ENCODE measurements at places on chromosomes 7 and 10. TPM values are rescaled to one million over a fixed set of nuclear protein-coding genes. Genes with fewer than 3 reads are reported as not detected.

DNA sequence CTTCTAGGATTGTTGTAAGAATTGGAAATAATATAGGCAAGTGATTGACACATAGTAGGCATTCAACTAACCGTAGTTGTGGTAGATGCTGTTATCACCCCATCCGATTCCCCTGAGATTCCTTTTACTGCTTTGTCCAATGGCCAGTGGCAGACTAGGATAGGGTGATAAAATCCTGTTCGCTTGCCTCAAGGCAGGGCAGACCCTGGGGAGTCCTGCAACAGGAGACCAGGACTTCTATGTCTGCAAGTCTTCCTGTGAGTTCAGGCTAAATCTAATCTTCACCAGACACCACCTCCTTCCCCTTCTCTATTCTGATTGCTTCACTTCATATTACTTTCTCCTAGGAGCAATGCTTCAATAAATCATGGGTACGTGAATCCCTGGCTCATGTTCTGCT, 42.8 kb upstream of the CREB5 start:
- H3K4me3 ChIP-seq: no peak overlapping the region
- H3K27me3 ChIP-seq: peaks cover 2% of the 10 kb centered on the region
- no peak overlapping the region for H3K27ac ChIP-seq
- no peak for DNase-seq
- H3K4me1 ChIP-seq: no peaks in the 10 kb centered on the region

DNA sequence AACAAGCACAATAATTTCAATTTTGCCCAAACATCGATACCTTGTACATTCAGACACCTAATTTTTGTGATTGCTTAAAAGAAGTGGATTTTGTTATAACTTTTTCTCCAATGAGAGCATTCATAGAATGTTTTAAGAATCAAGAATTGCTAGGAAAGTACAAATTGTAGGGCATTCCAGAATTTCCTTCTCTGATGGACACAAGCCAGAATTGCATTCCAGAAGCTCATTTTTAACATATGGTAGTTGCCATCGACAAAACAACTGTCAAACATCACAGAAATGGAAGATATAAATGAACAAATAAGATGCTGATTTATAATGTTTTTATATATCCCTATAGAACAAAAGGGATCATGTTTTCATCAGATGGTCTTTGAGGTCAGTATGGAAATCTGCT, 258.4 kb upstream of the NPVF start:
- no peaks in the 10 kb centered on the region for H3K4me1 ChIP-seq
- H3K27ac ChIP-seq: no peak overlapping the region
- no peak overlapping the region for H3K4me3 ChIP-seq
- H3K27me3 ChIP-seq: no peaks in the 10 kb centered on the region

GRCh38 chr10:70472799-70473454, 5.6 kb upstream of the PALD1 start:
- H3K4me1 ChIP-seq: no peaks in the 10 kb centered on the region
- H3K36me3 ChIP-seq: no peaks in the 10 kb centered on the region
- no peak overlapping the region for H3K4me3 ChIP-seq
- DNase-seq: no peak

DNA sequence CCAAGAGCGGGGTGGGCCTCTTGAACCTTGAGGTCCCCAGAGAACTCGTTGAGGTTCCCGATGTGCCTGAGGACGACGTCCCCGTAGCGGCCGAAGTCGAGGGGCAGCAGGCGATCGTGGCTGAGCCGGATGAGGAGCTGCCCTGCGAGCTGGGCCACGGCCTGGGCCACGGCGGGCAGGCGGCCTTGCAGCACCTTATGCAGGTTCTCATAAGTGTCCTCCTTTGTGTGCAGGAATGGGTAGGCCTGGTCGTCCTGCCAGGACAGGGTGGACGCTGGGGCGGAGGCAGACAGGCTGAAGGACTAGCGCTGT, 14.2 kb downstream of the TFR2 start:
- DNase-seq: no peak
- H3K27ac ChIP-seq: no peak overlapping the region
- peaks cover 4% of the 10 kb centered on the region for H3K27me3 ChIP-seq
- peaks cover 6% of the 10 kb centered on the region for H3K4me1 ChIP-seq
- no peaks in the 10 kb centered on the region for H3K36me3 ChIP-seq

DNA sequence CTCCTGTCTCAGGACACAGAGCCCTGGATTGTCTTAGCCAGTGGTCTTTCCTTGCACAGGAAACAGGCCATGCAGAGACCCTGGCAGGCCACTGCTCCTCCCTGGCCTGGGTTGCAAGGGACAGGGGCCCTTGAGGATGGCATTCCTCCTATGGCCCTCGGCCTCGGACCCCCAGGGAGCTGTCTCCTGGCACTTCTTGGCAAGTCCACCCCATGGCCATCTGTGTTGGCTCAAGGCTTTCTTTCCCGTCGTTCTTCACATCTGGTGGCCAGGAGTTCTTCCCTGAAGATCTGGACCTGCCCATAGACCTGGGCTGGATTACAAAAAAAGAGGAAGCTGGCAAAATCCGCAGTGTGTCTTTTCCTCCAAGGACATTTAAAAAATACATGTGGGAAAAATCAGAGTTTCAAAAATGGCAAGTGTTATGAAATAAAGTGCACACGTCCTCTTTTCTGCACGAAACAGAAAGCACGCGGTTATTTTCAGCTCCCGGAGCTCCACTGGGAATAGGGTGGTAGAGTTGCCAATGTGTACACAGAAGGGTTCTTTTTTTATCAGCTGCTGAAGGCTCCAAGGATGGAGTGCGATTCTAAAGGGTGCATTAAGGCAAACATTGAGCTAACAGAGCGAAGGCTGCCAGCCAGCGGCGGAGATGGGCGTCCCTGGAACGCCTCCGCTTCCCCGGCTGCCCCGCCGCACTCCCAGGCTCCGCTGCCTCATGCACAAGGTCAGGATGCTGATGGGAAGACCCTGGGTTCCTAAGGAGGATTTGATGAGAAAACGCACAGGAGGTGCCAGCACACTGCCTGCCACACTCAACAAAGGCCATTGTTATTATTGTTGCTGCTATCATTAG, 62.8 kb upstream of the FAM20C start:
- no peaks in the 10 kb centered on the region for H3K36me3 ChIP-seq
- peaks cover 18% of the 10 kb centered on the region for H3K4me1 ChIP-seq
- H3K4me3 ChIP-seq: no peak overlapping the region
- DNase-seq: no peak
- H3K27me3 ChIP-seq: no peaks in the 10 kb centered on the region

GRCh38 chr10:62895063-62895462, 78.9 kb upstream of the EGR2 start:
- DNase-seq: no peak
- no peak overlapping the region for H3K27ac ChIP-seq
- no peaks in the 10 kb centered on the region for H3K27me3 ChIP-seq

- no peaks in the 10 kb centered on the region for H3K27me3 ChIP-seq
- no peak overlapping the region for H3K4me3 ChIP-seq
- peaks cover 47% of the 10 kb centered on the region for H3K36me3 ChIP-seq
- H3K4me1 ChIP-seq: peaks cover 27% of the 10 kb centered on the region
- peak overlapping the region; percentile 39 for H3K27ac ChIP-seq
- DNase-seq: no peak
These were observed 5.6 kb downstream of the MDH2 start for GRCh38 chr7:76053461-76053860.

DNA sequence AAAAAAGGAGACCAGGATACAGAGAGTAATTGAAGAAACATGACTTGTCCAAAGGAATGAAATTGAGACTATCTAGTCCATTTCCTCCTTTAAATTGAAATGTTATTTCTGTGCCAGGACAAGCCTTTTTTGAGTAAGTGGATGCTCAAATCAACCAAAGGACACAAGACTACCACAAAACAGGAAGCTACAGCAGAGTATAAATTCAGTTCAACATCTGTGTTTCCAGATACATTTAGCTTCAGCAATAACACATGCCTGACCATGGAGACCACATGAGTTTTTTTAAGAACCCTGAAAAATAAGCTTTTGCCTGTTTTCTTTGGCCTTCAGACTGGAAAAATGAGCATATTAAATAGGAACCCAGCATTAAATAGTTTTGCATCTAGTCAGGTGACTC, 707.5 kb downstream of the ZWINT start:
- DNase-seq: no peak
- H3K4me3 ChIP-seq: no peak overlapping the region
- H3K27ac ChIP-seq: no peak overlapping the region
- H3K4me1 ChIP-seq: no peaks in the 10 kb centered on the region
- H3K36me3 ChIP-seq: no peaks in the 10 kb centered on the region
- no peaks in the 10 kb centered on the region for H3K27me3 ChIP-seq

Gene VENTX
- polyA plus RNA-seq: 0.22 TPM

- peaks cover 21% of the 10 kb centered on the region for H3K4me1 ChIP-seq
- H3K27ac ChIP-seq: peak overlapping the region; percentile 64
- DNase-seq: peak; percentile 45
- peak overlapping the region; percentile 46 for H3K4me3 ChIP-seq
- peaks cover 4% of the 10 kb centered on the region for H3K36me3 ChIP-seq
These were observed 2.0 kb downstream of the LCOR start for GRCh38 chr10:96834120-96834519.

Gene BEND7
- 7.7 TPM for polyA plus RNA-seq

DNA sequence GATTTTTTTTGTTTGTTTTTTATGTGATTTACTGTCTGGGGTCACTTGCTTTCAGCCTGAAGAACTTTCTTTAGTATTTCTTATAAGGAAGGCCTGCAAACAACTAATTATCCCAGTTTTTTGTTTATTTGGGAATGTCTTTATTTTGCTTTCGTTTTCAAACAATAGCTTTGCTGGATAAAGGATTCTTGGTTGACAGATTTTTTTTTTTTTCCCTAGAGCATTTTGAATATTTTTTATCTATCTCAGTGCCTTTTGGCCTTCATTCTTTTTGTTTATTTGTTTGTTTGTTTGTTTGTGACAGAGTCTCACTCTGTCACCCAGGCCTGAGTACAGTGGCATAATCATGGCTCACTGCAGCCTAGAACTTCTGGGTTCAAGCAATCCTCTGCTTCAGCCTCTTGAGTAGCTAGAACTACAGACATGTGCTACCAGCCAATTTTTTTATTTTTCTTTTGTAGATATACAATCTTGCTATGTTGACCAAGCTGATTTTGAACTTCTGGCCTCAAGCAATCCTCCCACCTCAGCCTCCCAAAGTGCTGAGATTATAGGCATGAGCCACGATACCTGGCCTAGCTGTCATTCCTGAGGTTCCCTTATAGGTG, 46.3 kb upstream of the FZD9 start:
- no peaks in the 10 kb centered on the region for H3K4me1 ChIP-seq
- no peak overlapping the region for H3K4me3 ChIP-seq
- DNase-seq: no peak
- H3K27me3 ChIP-seq: no peaks in the 10 kb centered on the region

Gene CEP55
- 6.8 TPM for polyA plus RNA-seq

Gene IQUB
- 0.58 TPM for polyA plus RNA-seq

GRCh38 chr10:120810298-120810697, 40.9 kb upstream of the WDR11 start:
- H3K4me3 ChIP-seq: no peak overlapping the region
- DNase-seq: no peak
- no peaks in the 10 kb centered on the region for H3K36me3 ChIP-seq
- H3K27me3 ChIP-seq: peaks cover 12% of the 10 kb centered on the region

DNA sequence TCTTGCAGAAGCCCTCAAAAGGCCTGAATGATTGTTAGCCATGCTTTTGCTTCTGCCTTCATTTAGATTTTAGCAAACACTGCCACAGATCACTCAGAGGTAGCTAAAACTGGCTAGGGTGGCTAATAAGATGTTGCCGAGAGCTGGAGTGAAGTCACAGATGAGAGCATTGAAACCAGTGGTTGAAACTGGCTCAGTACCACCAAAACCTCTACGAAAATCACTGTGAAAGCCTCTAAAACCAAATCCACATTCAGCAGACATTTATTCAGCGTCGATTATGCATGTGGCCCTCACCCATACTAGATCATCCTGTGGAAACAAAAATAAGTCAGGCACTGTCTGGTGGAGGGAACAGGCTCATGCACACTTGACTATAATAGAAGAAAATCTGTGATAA, 50.8 kb downstream of the PIK3CG start:
- H3K27me3 ChIP-seq: peaks cover 3% of the 10 kb centered on the region
- no peak for DNase-seq
- H3K4me1 ChIP-seq: no peaks in the 10 kb centered on the region

DNA sequence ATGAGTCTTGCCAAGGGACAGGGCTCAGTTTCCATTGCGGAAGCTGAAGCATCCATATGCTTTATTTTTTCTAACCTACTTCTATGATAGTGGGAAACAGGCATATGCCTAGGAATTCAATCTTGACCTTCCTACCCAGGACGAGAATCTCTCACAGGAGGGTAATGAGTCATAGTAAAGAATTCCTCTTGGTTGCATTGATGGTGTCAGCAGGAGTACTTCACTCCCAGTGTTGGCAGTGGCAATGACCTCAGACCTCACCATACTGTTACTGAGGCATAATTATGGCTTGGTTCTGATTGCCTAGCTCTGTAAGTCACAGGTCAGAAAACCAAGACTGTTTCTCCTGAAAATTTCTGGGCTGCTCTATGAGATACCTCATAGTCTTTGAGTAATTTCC, 552.9 kb downstream of the ARL4A start:
- H3K27me3 ChIP-seq: no peaks in the 10 kb centered on the region
- H3K4me3 ChIP-seq: no peak overlapping the region
- no peak for DNase-seq
- no peaks in the 10 kb centered on the region for H3K4me1 ChIP-seq
- no peaks in the 10 kb centered on the region for H3K36me3 ChIP-seq
- H3K27ac ChIP-seq: no peak overlapping the region

Gene HYAL4
- not detected for polyA plus RNA-seq

GRCh38 chr7:17144322-17144721, 154.1 kb upstream of the AHR start:
- H3K4me1 ChIP-seq: peaks cover 3% of the 10 kb centered on the region
- DNase-seq: no peak
- H3K36me3 ChIP-seq: no peaks in the 10 kb centered on the region
- H3K27ac ChIP-seq: no peak overlapping the region
- H3K27me3 ChIP-seq: no peaks in the 10 kb centered on the region
- H3K4me3 ChIP-seq: no peak overlapping the region

Gene C10orf90
- polyA plus RNA-seq: not detected

DNA sequence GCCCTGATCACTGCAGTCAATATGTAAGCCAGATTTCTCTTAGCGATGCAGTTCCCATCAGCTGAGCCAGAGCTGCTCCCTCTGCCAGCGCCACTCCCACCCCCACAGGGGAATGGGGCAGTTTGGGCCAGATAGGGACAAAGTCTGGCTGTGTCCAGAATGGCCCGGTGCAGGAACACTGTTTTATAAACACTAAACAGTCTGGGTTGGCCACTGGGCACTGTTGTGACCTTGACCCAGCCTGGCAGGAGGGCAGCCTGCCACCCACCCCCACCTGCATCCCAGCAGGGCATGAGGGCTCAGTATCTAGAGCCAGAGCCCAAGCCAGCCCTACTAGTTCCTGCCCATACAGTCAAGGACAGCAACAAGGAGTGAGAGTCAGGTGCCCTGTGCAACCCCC, 1.3 kb downstream of the OGDHL start:
- H3K27me3 ChIP-seq: peaks cover 13% of the 10 kb centered on the region
- DNase-seq: no peak
- no peaks in the 10 kb centered on the region for H3K36me3 ChIP-seq
- H3K27ac ChIP-seq: no peak overlapping the region
- peaks cover 7% of the 10 kb centered on the region for H3K4me1 ChIP-seq

DNA sequence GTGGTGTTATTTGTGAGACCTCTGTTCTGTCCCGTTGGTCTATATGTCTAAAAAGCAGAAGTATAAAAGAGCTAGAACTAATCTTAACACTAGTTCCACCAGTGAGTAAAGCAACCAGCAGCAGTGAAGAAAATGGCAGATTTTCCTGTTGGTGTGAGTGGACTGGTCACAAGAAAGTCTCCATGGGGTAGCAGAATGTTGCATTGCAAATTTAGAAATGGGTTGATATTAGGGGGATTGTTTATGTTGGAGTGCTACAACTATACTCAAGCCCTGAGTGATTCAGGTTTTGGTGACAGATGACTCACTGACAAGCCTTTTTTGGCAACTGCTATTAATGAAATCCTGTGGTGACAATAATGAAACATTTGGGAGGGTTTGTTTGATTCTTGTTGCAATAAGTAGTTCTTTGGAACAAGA, 5.6 kb downstream of the AVL9 start:
- no peaks in the 10 kb centered on the region for H3K4me1 ChIP-seq
- no peak overlapping the region for H3K27ac ChIP-seq
- DNase-seq: no peak
- H3K36me3 ChIP-seq: peaks cover 2% of the 10 kb centered on the region
- H3K4me3 ChIP-seq: no peak overlapping the region
